ENCODE measurements at places on chromosomes 7 and 10. TPM values are rescaled to one million over a fixed set of nuclear protein-coding genes. Genes with fewer than 3 reads are reported as not detected.

The SLC29A4 gene
- 3.2 TPM for total RNA-seq

The CCDC136 gene
- 0.64 TPM for total RNA-seq

The EPO gene
- total RNA-seq = not detected

The PLXNA4 gene
- total RNA-seq = 27.1 TPM

The FAM13C gene
- total RNA-seq = 10.7 TPM

The NOS3 gene
- 185 TPM for total RNA-seq

The TEX47 gene
- total RNA-seq = not detected

The WASHC2A gene
- total RNA-seq = 13.5 TPM

The ADAM22 gene
- 0.85 TPM for total RNA-seq

The OR2A5 gene
- not detected for total RNA-seq

- H3K4me1 ChIP-seq = no peaks in the 10 kb centered on the region
- H3K4me3 ChIP-seq = no peak overlapping the region
- no peaks in the 10 kb centered on the region for H3K36me3 ChIP-seq
- DNase-seq = no peak
Observed at GRCh38 chr10:120609006-120609405, 152.0 kb downstream of the PLPP4 start.

DNA sequence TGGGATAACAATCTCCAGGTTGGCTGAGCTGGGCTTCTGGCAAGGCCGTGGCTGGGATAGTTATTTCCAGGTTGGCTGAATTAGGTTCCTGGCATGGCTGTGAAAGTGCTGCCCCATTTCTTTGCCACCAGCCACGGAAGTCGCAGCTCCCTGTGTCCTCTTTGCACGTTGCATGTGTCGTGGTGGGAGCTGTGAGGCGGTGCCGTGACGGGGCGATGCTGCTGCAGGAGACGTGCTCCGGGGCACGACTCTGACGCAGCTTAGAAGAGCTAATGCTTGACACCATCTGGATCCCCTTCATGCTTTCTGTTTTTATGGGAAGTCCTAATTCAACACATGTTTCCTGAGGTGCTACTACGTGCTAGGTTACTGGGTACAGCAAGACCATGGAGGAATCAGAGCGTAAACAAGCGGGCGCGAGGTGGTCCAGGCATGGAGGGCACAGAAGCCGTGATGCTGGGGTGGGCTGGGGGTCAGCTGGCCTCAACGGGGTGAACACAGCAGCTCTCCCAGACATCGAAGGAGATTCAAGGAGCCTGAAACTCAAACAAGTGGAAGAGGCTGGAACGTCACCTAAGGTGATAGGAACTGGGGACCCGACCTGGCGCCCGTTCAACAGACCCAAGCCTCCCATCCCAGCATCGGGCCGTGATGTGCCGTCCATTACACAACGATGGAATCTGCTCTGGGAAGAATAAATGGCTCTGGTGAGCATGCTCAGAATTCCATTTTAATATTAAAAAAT lies 407.1 kb downstream of the DNAJB6 start:
- H3K4me1 ChIP-seq = no peaks in the 10 kb centered on the region
- H3K36me3 ChIP-seq = no peaks in the 10 kb centered on the region
- H3K27ac ChIP-seq = no peak overlapping the region

DNA sequence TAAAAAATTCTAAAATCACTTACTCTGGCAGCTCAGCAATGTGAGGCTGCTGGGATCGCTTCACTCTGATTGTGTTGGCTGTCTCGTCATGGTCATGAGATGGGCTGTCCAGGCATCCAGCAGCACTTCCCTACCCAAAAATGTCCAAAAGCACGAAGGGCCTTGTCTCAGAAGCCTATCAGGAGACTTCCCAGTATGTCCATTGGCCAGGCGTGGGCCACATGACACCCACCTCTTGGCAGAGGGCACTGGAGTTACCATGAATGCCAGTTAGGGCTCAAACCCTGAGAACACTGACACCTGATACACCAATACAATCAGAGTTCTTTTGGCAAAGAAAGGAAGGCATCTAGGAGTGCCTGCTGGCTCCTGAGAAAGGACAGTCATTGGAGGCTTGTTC lies 27.0 kb upstream of the GLI3 start:
- no peaks in the 10 kb centered on the region for H3K4me1 ChIP-seq
- no peak overlapping the region for H3K27ac ChIP-seq
- no peak for DNase-seq
- H3K27me3 ChIP-seq = no peaks in the 10 kb centered on the region

- no peak overlapping the region for H3K4me3 ChIP-seq
- H3K4me1 ChIP-seq = no peaks in the 10 kb centered on the region
- no peak for DNase-seq
- no peaks in the 10 kb centered on the region for H3K27me3 ChIP-seq
Observed at GRCh38 chr7:28672397-28672797, 260.1 kb downstream of the CREB5 start.

DNA sequence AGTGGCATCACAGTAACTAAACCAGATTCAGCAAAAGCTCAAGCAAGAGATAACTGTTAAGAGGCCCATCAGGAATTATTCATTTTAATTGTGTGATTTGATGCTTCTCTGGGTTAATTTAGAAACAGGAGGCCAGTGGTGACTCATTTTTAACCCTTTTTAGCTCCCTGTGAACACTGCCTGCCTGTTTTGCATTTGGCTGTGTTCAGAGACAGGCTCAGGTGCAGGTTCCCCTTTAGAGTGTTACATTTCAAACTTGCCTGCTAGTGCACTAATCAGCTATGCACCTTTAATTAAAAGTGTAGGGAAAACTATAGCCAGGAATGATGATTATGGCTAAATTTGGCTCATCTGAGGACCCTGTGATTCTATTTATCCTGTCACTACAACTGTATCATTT lies 6.5 kb downstream of the STAMBPL1 start:
- H3K27ac ChIP-seq = no peak overlapping the region
- no peak overlapping the region for H3K4me3 ChIP-seq
- no peaks in the 10 kb centered on the region for H3K4me1 ChIP-seq
- DNase-seq = no peak

GRCh38 chr7:133253519-133253875 lies 619 bp downstream of the EXOC4 start:
- peak overlapping the region; percentile 81 for H3K27ac ChIP-seq
- H3K36me3 ChIP-seq = no peaks in the 10 kb centered on the region
- H3K27me3 ChIP-seq = no peaks in the 10 kb centered on the region
- DNase-seq = no peak
- peaks cover 2% of the 10 kb centered on the region for H3K4me1 ChIP-seq
- peak overlapping the region; percentile 99 for H3K4me3 ChIP-seq

DNA sequence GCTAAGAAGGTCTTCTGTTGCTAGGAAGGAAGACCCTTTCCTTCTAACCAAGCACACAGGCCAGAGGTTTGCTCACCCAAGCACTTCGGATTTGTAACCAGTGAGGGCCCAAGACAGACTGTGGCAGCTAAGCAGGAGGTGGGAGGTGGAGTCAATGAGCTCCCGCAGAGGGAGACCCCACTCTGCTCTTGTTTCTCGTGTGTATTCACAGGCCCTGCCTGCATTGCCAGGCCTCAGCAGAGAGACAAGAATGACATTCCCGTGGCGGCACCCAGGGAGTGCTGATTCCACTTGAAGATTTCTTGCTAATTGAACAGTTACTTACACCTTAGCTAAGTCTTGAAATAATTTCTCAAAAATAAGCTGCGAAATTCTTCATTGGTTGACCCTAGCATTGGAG lies 13.4 kb downstream of the PKD1L1 start:
- no peak overlapping the region for H3K4me3 ChIP-seq
- no peak for DNase-seq
- no peaks in the 10 kb centered on the region for H3K36me3 ChIP-seq
- no peaks in the 10 kb centered on the region for H3K27me3 ChIP-seq
- no peak overlapping the region for H3K27ac ChIP-seq

GRCh38 chr7:92992932-92993331 lies 124.8 kb downstream of the SAMD9 start:
- no peaks in the 10 kb centered on the region for H3K27me3 ChIP-seq
- no peak overlapping the region for H3K27ac ChIP-seq
- no peaks in the 10 kb centered on the region for H3K36me3 ChIP-seq
- H3K4me1 ChIP-seq = no peaks in the 10 kb centered on the region

DNA sequence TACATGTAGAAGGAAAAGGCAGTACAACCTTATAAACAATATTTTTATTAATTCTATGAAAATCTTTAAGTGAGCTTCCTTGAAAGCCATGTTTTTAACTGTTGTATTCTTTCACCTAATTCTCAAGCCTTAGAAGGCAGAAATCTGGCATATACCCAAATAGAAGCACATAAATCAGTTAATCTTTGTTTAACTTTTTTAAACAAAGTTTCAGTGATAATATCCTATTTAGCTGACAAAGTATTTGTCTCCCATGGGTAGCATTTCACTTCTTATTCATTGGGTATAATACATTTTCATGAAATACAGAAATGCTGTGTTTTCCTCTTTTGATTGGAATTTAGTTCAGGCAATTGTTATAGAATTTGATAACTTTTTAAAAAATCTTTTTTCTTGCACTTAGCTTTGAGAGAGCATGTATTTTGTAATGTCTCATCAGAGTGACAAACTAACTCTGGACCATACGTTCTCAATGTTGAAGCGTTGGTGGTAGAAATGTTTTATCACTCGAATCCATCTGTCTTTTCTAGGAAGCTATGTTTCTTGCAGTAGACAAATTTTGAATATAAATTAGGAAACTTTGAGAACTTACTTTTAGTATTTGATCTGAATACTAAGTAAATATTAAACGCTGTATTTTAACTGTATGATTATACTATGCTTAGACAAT lies 78.1 kb downstream of the CREM start:
- DNase-seq = no peak
- no peaks in the 10 kb centered on the region for H3K27me3 ChIP-seq
- no peaks in the 10 kb centered on the region for H3K4me1 ChIP-seq
- no peak overlapping the region for H3K4me3 ChIP-seq

GRCh38 chr7:21675255-21675654 lies 132.4 kb downstream of the DNAH11 start:
- H3K36me3 ChIP-seq = no peaks in the 10 kb centered on the region
- H3K27ac ChIP-seq = no peak overlapping the region
- H3K27me3 ChIP-seq = no peaks in the 10 kb centered on the region
- DNase-seq = no peak
- no peaks in the 10 kb centered on the region for H3K4me1 ChIP-seq

- DNase-seq = peak; percentile 79
- H3K27me3 ChIP-seq = no peaks in the 10 kb centered on the region
- H3K36me3 ChIP-seq = no peaks in the 10 kb centered on the region
- H3K4me3 ChIP-seq = no peak overlapping the region
- peaks cover 3% of the 10 kb centered on the region for H3K4me1 ChIP-seq
Observed at GRCh38 chr10:118720685-118721538, 33.9 kb downstream of the CACUL1 start.

- H3K27me3 ChIP-seq = no peaks in the 10 kb centered on the region
- H3K36me3 ChIP-seq = no peaks in the 10 kb centered on the region
- DNase-seq = no peak
- no peaks in the 10 kb centered on the region for H3K4me1 ChIP-seq
- H3K27ac ChIP-seq = no peak overlapping the region
Observed at GRCh38 chr10:104209575-104210198, 22.5 kb downstream of the CFAP43 start.

- no peaks in the 10 kb centered on the region for H3K36me3 ChIP-seq
- H3K4me1 ChIP-seq = peaks cover 10% of the 10 kb centered on the region
- no peak for DNase-seq
- no peak overlapping the region for H3K27ac ChIP-seq
Observed at GRCh38 chr7:122304996-122305421, 459 bp upstream of the FEZF1 start.

DNA sequence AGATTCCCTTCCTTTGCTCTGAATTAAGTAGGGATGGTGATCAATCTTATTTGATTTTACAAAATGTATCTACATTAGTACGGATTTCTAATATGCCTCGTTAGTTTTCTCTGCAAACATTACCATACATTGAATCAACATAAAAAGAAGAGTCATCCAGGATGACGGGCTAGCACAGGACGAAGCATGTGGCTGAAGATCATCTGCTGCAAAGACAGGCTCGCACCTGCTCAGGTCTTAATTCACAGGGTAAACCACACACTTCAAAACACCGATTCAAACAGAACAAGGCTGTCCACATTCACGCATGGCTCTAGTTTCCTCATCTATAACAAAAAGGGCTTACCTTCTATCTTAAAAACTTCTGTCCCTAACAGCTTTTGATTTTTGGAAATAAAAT lies 323.0 kb downstream of the PARD3 start:
- H3K36me3 ChIP-seq = no peaks in the 10 kb centered on the region
- H3K4me1 ChIP-seq = no peaks in the 10 kb centered on the region
- H3K27me3 ChIP-seq = no peaks in the 10 kb centered on the region

- H3K4me1 ChIP-seq = no peaks in the 10 kb centered on the region
- no peak overlapping the region for H3K4me3 ChIP-seq
- no peaks in the 10 kb centered on the region for H3K36me3 ChIP-seq
Observed at GRCh38 chr10:74994854-74995253, 116.6 kb upstream of the SAMD8 start.

DNA sequence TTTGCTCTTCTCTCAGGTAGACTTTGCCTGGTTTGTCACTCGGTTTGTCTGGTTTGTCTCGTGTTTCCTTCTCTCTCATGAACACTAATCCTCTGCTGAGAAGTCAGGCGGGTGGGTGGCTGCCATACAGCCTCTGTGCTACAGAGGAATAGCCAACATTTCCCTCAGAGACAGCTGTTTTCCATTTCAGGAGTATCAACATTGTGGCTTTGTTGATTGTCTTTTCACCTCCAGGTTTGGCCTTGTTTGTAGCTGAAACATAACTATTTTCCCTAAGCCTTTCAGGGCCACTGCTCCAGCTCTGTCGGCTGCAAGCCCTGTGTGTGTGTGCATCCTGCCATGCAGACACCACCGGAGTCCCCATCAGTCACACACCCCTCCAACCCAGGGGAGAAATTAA lies 122.8 kb downstream of the BAMBI start:
- H3K36me3 ChIP-seq = no peaks in the 10 kb centered on the region
- no peak for DNase-seq
- H3K27ac ChIP-seq = no peak overlapping the region
- H3K4me1 ChIP-seq = no peaks in the 10 kb centered on the region

DNA sequence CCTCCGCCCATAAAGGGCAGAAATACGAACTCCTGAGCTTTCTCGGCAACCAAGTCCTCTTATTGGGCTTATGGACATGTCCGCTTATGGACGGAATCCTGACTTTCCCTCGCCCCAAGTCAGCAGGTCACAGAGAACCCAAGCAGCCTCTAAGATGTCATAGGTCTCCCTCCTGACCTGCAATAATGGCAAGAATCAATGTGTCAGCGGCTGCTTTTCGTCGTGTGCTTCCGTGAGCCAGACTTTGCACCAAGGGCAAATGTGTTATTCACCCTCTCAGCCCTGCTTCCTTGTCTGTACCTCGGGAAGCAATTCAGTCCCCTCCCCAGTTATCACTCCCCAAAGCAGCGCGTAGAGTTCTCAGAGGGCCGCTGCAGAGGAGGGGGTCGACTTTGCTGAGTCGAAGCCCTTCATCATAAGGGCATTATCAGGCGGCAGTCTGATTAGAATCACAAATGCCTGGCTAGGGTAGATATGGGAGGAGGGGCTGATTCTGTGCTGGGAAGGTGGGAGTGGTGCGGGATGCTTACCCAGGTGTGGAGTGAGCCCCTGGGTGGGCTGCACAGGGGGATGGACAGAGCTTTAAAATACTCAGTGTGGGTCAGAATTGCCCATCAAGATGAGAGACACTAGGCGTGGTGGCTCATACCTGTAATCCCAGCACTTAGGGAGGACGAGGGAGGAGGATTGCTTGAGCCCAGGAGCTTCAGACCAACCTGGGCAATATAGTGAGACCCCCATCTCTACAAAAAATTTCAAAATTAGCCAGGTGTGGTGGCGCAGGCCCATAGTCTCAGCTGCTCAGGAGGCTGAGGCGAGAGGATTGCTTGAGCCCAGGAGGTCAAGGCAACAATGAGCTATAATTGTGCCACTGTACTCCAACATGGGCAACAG lies 36.0 kb downstream of the COL26A1 start:
- H3K4me1 ChIP-seq = no peaks in the 10 kb centered on the region
- H3K4me3 ChIP-seq = no peak overlapping the region
- no peaks in the 10 kb centered on the region for H3K36me3 ChIP-seq
- no peak overlapping the region for H3K27ac ChIP-seq
- DNase-seq = no peak

GRCh38 chr10:80524190-80524909 lies 13.4 kb upstream of the SH2D4B start:
- H3K27me3 ChIP-seq = no peaks in the 10 kb centered on the region
- peaks cover 19% of the 10 kb centered on the region for H3K36me3 ChIP-seq
- no peaks in the 10 kb centered on the region for H3K4me1 ChIP-seq
